ENCODE measurements at places on chromosomes 16 and 17.
A peak's percentile ranks its signal among the peaks of the same experiment; 100 is the strongest.

DNA sequence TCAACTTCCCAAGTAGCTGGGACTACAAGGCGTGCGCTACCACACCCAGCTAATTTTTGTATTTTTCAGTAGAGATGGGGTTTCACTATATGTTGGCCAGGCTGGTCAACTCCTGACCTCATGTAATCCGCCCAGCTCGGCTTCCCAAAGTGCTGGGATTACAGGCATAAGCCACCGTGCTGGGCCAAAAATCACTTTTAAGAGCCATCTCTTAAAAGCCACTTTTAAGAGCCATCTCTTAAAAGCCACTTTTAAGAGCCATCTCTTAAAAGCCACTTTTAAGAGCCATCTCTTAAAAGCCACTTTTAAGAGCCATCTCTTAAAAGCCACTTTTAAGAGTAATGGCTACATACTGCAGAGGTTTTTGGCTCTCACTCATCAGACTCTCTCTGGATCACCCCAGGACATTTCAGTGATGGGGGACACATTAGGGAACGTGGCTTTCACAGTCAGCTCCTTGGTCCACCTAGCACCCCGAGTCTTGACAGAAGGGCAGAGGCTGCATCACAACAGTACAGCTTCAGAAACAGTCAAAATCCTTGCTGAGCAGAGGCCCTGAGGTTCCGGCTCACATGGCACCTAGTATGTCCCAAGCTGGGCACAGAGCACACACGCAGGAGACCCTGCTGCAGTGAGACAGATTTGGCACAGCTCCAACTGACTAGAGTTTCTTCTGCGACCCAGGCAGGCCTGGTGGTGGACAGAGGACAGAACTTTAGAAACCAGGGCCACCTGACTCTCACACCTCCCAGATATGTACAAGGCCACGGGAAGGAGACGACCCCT lies 23.6 kb downstream of the RANBP10 start:
- DNase-seq: no peak

DNA sequence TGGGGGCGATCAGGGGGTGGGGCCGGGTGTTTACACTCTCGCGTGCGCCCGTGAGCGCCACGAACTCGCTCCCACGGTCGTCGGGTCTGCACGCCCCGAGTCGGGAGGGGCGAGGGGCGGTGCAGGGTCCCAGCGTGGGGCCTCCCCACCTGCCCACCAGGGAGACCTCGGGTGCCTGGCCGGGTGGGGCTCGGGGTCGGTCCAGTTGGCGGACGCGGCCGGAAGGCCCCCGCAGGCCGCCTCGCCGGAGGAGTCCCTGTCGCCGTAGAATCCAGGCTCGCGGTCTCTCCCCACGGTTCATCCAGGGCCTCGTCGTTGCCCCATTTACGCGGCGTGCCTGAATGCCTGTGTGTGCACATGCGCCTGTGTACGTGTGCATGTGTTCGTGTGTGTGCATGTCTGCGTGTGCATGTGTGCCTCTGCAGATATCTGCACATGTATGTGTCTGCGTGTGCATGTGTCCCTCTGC lies 510 bp upstream of the RAB40B start:
- DNase-seq: no peak

GRCh38 chr17:1058423-1059130 lies 61.6 kb downstream of the TIMM22 start:
- DNase-seq: no peak

- DNase-seq: no peak
Observed at GRCh38 chr16:56258508-56259424, 67.5 kb downstream of the GNAO1 start.

- peak; percentile 33 for DNase-seq
Observed at GRCh38 chr17:8785547-8786413, 13.4 kb downstream of the MFSD6L start.
